ENCODE measurements at places on chromosomes 6 and 20. TPM values are rescaled to one million over a fixed set of nuclear protein-coding genes. Genes with fewer than 3 reads are reported as not detected.

Gene ENTPD6
- 27.3 TPM for total RNA-seq

Gene SCRT2
- not detected for total RNA-seq

Gene SIRT5
- total RNA-seq, result 7.2 TPM

Gene C20orf141
- not detected for total RNA-seq

Gene TAP2
- 23.1 TPM for total RNA-seq

Gene ZNF322
- total RNA-seq, result 6.4 TPM

Gene NOTCH4
- total RNA-seq, result 2.7 TPM

Gene RAB44
- total RNA-seq, result 0.36 TPM

Gene FBXO30
- total RNA-seq, result 3.8 TPM

Gene C6orf141
- 9.3 TPM for total RNA-seq

Gene SMOC2
- 1.9 TPM for total RNA-seq

Gene MAS1
- total RNA-seq, result not detected

Gene NKX2-2
- not detected for total RNA-seq

Gene RAET1L
- 30.4 TPM for total RNA-seq

Gene DIDO1
- total RNA-seq, result 26.2 TPM

Gene RIPPLY2
- not detected for total RNA-seq

Gene OR2B6
- not detected for total RNA-seq

Gene FAM50B
- total RNA-seq, result 6.0 TPM

Gene PGC
- total RNA-seq, result not detected

Gene CST4
- not detected for total RNA-seq

Gene MCHR2
- total RNA-seq, result not detected

Gene CTCFL
- total RNA-seq, result not detected

Gene AKIRIN2
- 47.7 TPM for total RNA-seq

Gene HTR1E
- total RNA-seq, result not detected

Gene UNC5CL
- 0.56 TPM for total RNA-seq

Gene MRPS26
- 36.5 TPM for total RNA-seq

Gene DEFB132
- not detected for total RNA-seq

Gene MRAP2
- total RNA-seq, result 1.0 TPM

Gene BPIFB2
- total RNA-seq, result 2.0 TPM

Gene LIN28B
- not detected for total RNA-seq

Gene NKAIN2
- total RNA-seq, result not detected

Gene APCDD1L
- 0.16 TPM for total RNA-seq

Gene GHRH
- total RNA-seq, result not detected

Gene ARMC12
- not detected for total RNA-seq

Gene PPT2
- total RNA-seq, result 18.1 TPM

Gene PDE7B
- total RNA-seq, result 0.68 TPM

Gene OVOL2
- total RNA-seq, result 11.0 TPM

Gene ADAM33
- 2.5 TPM for total RNA-seq

Gene MROH8
- total RNA-seq, result 1.6 TPM

Gene LST1
- total RNA-seq, result 2.4 TPM

Gene FAM83C
- total RNA-seq, result 39.1 TPM

Gene DLK2
- 8.9 TPM for total RNA-seq

Gene TAAR1
- not detected for total RNA-seq

Gene ROS1
- 0.04 TPM for total RNA-seq

Gene NEDD9
- total RNA-seq, result 4.1 TPM

Gene CYP24A1
- 1.3 TPM for total RNA-seq

All from esophagus mucosa (tissue), 1 donor.